ENCODE measurements at places on chromosomes 4 and X. TPM values are rescaled to one million over a fixed set of nuclear protein-coding genes. Genes with fewer than 3 reads are reported as not detected.

GRCh38 chr4:6492027-6492590 lies 19.7 kb upstream of the PPP2R2C start:
- H3K27ac ChIP-seq = no peak overlapping the region
- no peaks in the 10 kb centered on the region for H3K27me3 ChIP-seq
- no peak overlapping the region for H3K4me3 ChIP-seq

DNA sequence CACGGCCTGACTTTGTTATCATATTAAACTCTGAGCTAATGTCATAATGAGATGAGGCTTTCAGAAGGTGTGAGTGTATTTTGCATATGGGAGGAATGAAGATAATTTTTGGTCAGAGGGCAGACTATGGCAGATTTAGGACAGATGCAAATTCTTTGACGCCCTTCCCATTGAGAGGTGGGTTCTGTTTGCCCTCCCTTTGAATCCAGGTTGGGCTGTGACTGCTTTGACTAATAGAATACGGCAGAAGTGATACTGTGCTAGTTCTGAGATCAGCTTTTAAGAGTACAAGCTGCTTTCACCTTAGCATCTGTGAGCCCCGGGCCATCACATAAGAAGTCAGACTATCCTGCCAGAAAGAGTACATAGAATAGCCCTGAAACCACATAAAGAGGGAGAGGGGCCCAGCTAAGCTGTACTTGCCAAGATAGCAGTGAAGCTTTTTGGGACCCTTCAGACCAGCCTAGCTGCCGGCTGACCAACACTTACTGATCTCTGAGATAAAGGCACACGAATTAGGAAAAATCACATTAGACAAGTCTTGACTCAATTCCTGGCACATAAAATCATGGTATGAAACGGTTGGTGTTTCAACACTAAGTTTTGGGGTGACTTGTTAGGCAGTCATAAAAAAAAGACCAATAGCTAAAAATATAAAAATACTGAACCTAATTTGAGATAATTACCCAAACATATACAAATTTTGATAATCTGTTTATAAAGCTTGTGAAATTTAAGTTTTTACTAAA lies 166.7 kb upstream of the SH3RF1 start:
- H3K36me3 ChIP-seq = no peaks in the 10 kb centered on the region
- H3K27ac ChIP-seq = no peak overlapping the region
- no peak overlapping the region for H3K4me3 ChIP-seq
- no peaks in the 10 kb centered on the region for H3K27me3 ChIP-seq
- DNase-seq = no peak
- H3K4me1 ChIP-seq = peaks cover 22% of the 10 kb centered on the region

DNA sequence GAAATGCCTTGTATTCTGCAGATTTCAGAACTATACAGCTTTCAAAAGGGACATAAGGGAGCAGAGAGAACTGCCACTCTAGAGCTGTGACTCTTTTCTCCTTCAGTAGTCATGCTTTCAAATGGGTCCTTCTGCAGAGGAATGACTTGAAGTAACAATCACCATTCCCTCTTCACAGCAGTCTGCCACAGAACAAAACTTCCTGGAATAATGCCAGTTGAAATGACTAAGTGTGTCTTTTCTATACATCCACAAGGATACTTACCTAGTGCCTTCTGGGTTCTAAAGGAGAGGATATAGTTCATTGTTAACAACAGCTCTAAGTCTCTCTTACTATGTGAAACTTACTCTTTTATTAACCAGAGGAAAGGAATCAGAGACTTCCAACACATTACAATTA lies 515.4 kb upstream of the ATOH1 start:
- no peaks in the 10 kb centered on the region for H3K36me3 ChIP-seq
- H3K27ac ChIP-seq = no peak overlapping the region
- H3K4me3 ChIP-seq = no peak overlapping the region
- no peaks in the 10 kb centered on the region for H3K4me1 ChIP-seq
- DNase-seq = no peak

The LRRC66 gene
- total RNA-seq = 0.33 TPM

The LEF1 gene
- 5.6 TPM for total RNA-seq

Measured in body of pancreas (tissue), 4 donors.